Mesendoderm (in vitro differentiated cells): ENCODE measurements at places on chromosomes 4 and X.
A peak's percentile ranks its signal among the peaks of the same experiment; 100 is the strongest.

GRCh38 chrX:121028419-121028818 is 19.0 kb upstream of the GLUD2 start:
- no peak for DNase-seq

GRCh38 chrX:41561045-41561444 is 113.9 kb downstream of the NYX start:
- peak; percentile 40 for DNase-seq

- DNase-seq: no peak
Measured at GRCh38 chr4:40232610-40233009, 35.8 kb downstream of the RHOH start.

DNA sequence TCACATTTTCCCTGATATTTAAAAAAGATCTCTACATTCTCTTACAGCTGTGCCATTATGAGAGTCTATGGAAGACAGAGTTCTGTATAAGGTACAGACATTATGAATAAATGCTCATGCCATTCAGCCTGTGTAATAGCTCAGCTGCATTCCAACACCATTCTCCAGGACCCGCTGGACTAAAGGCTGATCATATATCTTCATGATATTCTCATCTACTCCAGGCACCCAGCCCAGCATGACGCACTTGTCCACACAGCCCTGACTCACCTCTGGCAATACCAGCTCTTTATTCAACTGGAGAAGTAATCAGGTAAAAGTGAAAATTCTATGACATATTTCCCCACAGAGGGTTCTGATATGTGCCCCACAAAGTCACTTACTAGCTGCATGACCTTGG is 437.5 kb upstream of the FGF16 start:
- no peak for DNase-seq
